ENCODE measurements at places on chromosomes 11 and 22.

- DNase-seq = no peak
These were observed 82.1 kb upstream of the WNT11 start for GRCh38 chr11:76288166-76288980.

GRCh38 chr22:40922484-40923303 lies 28.5 kb upstream of the RBX1 start:
- no peak for DNase-seq

GRCh38 chr22:30444632-30445437 lies 19.3 kb downstream of the MTFP1 start:
- DNase-seq = peak; percentile 48

GRCh38 chr22:38136607-38137006 lies 26.1 kb upstream of the BAIAP2L2 start:
- no peak for DNase-seq

DNA sequence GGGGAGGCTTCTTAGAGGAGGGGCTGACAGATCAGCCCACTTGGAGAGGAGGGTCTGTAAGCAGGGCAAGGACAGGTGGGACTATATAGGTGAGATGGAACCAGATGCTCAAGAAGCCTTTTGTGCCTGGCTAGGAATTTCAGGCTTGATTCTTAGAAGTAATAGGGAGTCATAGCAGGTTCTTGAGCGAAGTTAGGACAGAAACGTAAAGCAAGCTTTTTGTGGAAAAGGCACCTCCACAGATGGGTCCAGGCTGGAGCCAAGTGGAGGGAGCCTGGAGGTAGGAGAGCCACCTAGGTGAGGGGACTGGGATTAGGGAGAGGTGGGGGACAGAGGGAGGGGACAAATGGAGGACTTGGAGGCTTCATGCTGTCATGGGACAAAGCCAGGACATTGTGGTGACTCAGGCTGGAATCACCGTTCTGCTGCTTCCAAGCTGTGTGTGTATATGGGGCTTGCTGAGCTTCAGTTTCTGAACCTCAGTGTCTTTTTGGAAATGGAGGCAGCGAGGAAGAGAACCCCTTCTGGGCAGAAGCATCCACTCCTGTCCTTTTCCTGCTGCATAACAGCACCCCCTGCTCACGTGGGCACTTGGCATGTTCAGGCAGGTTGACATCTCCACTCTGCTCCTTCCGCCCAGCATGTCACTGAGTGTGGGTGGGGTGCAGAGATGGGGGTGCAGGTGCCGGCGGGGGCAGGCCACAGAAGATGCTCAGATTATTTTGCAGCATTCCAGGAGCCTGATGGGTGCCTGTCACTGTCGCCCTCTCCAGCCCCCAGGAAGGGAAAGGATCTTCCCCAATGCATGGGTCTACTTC lies 58.0 kb downstream of the MCM5 start:
- no peak for DNase-seq

GRCh38 chr11:31437742-31438435 lies 68.2 kb downstream of the DNAJC24 start:
- no peak for DNase-seq

DNA sequence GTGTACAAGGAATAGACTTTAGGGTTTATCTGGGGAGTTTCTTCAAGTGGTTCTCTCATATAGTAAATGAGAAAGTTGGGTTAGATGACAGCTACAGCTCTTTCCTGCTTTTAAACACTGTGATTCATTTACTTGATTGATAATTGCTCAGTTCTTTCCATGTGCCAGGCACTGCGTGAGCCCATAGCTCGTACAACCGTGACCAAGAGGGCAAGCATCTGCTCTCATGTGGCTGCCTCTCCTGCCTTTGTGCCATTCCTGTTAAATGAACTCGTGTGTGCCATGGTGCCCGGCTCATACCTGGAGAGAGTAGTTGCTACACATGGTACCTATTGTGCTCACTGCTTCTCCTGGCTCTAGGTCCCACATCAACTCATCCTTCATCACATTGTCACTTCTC lies 206.3 kb downstream of the SNX19 start:
- no peak for DNase-seq

DNA sequence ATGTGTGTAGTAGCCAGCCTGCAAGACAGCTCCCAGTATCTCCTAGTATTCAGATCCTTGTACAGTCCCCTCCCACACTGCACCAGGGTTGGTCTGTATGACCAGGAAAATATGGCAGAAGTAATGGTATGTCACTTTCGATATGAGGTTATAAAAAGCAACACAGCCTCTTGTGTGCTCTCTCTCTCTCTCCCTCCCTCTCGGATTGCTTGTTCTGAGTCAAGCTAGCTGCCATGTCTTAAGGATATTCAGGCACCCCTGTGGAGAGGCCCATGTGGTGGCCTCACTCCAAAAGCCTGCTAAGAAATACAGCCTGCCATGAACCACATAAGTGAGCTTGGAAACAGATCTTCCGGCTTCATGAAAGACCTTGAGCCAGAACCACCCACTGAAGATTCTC lies 25.4 kb downstream of the FXYD6 start:
- no peak for DNase-seq

Measured in CD4-positive, alpha-beta T cell treated with Interleukin-15 for 1 hour (primary cell).